ENCODE measurements at places on chromosomes 16 and 17.

- no peak for DNase-seq
Measured at GRCh38 chr17:57704448-57704847, 40.7 kb downstream of the CCDC182 start.

GRCh38 chr16:87780385-87780989 lies 14.7 kb upstream of the KLHDC4 start:
- DNase-seq: no peak

GRCh38 chr17:876272-876671 lies 94.1 kb downstream of the MRM3 start:
- no peak for DNase-seq

GRCh38 chr16:31268033-31268365 lies 8.2 kb downstream of the ITGAM start:
- DNase-seq: no peak
